ENCODE measurements at places on chromosomes 12 and 14. TPM values are rescaled to one million over a fixed set of nuclear protein-coding genes. Genes with fewer than 3 reads are reported as not detected.

The ACSS3 gene
- 22.9 TPM for total RNA-seq

The GDF11 gene
- 10.0 TPM for total RNA-seq

The LRP10 gene
- 141 TPM for total RNA-seq

The MYH6 gene
- 1.5 TPM for total RNA-seq

The CCDC184 gene
- total RNA-seq = 0.58 TPM

The CLEC1A gene
- 8.9 TPM for total RNA-seq

The CFAP251 gene
- 8.4 TPM for total RNA-seq

Data from left lung (tissue), 14 donors.